ENCODE measurements at places on chromosomes 13 and 19.

DNA sequence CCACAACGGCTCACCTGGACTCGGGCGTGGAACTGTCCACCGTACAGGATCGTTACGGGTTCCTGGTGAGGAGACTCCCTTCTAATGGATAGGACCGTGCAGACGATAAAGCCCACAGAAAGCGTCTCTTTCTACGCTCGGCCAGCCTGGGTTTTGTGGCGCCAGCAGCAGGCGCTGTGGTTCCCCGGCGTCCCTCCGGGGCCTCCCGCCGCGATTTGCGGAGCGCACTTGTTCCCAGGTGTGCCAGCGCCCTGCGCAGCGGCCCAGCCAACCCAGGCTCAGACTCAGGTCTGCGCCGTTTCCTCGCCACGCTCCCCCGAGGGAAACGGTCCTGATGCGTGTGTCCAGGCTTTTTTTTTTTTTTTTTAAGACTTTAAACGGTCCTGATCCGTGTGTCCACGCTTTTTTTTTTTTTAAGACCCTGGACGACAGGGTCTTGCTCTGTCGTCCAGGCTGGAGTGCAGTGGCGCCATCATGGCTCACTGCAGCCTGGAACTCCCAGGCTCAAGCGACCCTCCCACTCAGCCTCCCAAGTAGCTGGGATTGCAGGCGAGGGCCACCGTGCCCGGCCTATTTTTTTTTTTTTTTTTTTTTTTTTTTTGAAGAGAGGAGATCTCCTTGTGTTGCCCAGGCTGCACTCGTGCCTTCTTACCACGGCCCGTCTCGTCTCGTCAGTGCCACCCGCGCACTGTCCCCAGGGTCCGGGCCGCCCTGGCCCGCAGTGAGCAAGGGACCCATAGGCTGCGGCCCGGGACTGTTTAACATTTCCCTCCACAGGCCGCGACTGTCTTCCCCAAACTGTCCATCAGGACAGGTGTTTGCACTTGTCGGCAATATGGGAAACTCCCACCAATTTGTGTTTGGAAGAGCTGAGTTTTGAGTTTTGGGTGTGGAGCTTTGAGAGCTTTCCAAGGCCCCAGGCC, 23.8 kb downstream of the GJA3 start:
- H3K4me1 ChIP-seq, result no peaks in the 10 kb centered on the region
- DNase-seq, result peak; percentile 63
- no peak overlapping the region for H3K27ac ChIP-seq
- no peaks in the 10 kb centered on the region for H3K36me3 ChIP-seq
- H3K4me3 ChIP-seq, result peak overlapping the region; percentile 26

GRCh38 chr13:101499406-101499805, 46.9 kb downstream of the ITGBL1 start:
- no peak overlapping the region for H3K27ac ChIP-seq
- H3K4me1 ChIP-seq, result no peaks in the 10 kb centered on the region
- H3K36me3 ChIP-seq, result no peaks in the 10 kb centered on the region

- no peaks in the 10 kb centered on the region for H3K36me3 ChIP-seq
- no peaks in the 10 kb centered on the region for H3K27me3 ChIP-seq
- no peak for DNase-seq
- H3K4me3 ChIP-seq, result peak overlapping the region; percentile 43
- H3K27ac ChIP-seq, result peak overlapping the region; percentile 76
Observed at GRCh38 chr19:43934055-43934984, 762 bp downstream of the ZNF45 start.

DNA sequence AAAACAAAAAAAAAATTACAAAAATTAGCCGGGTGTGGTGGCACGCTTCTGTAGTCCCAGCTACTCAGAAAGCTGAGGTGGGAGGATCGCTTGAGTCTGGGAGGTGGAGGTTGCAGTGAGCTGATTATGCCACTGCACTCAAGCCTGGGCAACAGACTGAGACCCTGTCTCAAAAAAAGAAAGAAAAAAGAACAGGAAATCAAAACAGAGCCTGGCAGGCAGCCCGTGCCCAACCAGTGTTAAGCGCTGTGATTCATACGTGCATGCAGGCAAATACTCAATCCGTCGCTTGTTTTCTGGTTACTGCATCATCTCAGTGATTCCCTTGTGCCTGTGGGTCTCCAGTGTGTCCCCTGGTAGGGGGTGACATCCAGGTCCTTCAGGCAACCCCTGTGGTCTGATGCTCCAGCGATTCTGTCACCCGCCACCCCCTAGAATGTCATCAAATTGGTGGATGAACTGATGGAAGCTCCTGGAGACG, 18.1 kb downstream of the DDX39A start:
- no peak for DNase-seq
- H3K4me3 ChIP-seq, result no peak overlapping the region
- H3K27ac ChIP-seq, result no peak overlapping the region

- no peaks in the 10 kb centered on the region for H3K4me1 ChIP-seq
- no peak overlapping the region for H3K4me3 ChIP-seq
- no peak for DNase-seq
- H3K27ac ChIP-seq, result peak overlapping the region; percentile 67
- H3K36me3 ChIP-seq, result no peaks in the 10 kb centered on the region
Observed at GRCh38 chr13:79937771-79938216, 403.1 kb downstream of the SPRY2 start.

DNA sequence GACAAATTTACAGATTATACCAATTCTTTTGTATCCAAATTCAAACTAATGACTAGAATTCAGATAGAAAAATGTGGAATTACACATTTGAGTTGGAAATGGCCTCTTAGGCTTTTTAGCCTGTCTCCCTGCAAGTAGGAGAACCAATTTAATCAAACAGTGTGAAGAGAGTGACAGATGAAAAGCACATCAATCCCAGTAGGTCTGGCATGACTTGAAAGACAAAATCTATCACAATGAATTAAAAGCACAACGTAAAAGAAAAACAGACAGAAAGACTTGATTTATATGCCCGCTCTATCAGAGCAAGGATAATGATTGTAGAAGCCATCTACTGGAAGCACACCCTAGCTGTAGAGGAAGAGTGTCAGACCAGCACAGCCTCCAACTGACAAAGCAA, 1084.4 kb upstream of the SPRY2 start:
- no peak for DNase-seq
- H3K4me3 ChIP-seq, result no peak overlapping the region
- no peak overlapping the region for H3K27ac ChIP-seq
- H3K4me1 ChIP-seq, result no peaks in the 10 kb centered on the region

DNA sequence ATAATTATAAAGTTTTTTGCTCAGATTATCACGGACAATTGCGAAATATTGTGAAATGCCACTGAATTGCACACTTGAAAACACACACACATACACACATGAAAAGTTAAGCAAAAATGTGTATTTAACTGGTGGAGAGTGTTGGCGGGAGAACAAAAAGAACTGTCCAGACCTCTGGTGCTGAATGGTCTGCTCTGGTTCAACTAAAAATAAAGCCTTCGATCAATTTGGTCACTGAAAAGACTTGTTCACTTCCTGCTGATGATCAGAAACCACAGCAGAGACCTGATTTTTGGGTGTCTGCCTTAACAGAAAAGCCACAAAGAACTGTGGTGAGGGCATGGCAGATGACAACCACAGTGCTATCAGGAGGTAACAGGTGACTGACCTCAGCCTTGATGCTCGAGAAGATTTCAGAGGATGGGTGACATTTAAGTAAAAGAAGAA, 4.0 kb upstream of the IGFL1 start:
- H3K27me3 ChIP-seq, result no peaks in the 10 kb centered on the region
- H3K4me3 ChIP-seq, result no peak overlapping the region
- no peaks in the 10 kb centered on the region for H3K36me3 ChIP-seq
- H3K27ac ChIP-seq, result no peak overlapping the region

- no peaks in the 10 kb centered on the region for H3K27me3 ChIP-seq
- H3K36me3 ChIP-seq, result no peaks in the 10 kb centered on the region
- no peak for DNase-seq
- no peak overlapping the region for H3K4me3 ChIP-seq
Observed at GRCh38 chr13:25881971-25882451, 169.8 kb downstream of the SHISA2 start.

- H3K4me1 ChIP-seq, result no peaks in the 10 kb centered on the region
- no peak for DNase-seq
- H3K4me3 ChIP-seq, result no peak overlapping the region
- peak overlapping the region; percentile 53 for H3K27ac ChIP-seq
Observed at GRCh38 chr13:48125794-48126228, 30.9 kb upstream of the MED4 start.

GRCh38 chr19:2976609-2977000, 759 bp upstream of the TLE6 start:
- peaks cover 13% of the 10 kb centered on the region for H3K4me1 ChIP-seq
- no peaks in the 10 kb centered on the region for H3K27me3 ChIP-seq
- no peaks in the 10 kb centered on the region for H3K36me3 ChIP-seq
- DNase-seq, result no peak
- H3K27ac ChIP-seq, result no peak overlapping the region

- H3K4me1 ChIP-seq, result no peaks in the 10 kb centered on the region
- no peaks in the 10 kb centered on the region for H3K36me3 ChIP-seq
- no peak overlapping the region for H3K27ac ChIP-seq
- no peaks in the 10 kb centered on the region for H3K27me3 ChIP-seq
- peak; percentile 25 for DNase-seq
Observed at GRCh38 chr19:1650650-1651567, 1.5 kb downstream of the TCF3 start.

DNA sequence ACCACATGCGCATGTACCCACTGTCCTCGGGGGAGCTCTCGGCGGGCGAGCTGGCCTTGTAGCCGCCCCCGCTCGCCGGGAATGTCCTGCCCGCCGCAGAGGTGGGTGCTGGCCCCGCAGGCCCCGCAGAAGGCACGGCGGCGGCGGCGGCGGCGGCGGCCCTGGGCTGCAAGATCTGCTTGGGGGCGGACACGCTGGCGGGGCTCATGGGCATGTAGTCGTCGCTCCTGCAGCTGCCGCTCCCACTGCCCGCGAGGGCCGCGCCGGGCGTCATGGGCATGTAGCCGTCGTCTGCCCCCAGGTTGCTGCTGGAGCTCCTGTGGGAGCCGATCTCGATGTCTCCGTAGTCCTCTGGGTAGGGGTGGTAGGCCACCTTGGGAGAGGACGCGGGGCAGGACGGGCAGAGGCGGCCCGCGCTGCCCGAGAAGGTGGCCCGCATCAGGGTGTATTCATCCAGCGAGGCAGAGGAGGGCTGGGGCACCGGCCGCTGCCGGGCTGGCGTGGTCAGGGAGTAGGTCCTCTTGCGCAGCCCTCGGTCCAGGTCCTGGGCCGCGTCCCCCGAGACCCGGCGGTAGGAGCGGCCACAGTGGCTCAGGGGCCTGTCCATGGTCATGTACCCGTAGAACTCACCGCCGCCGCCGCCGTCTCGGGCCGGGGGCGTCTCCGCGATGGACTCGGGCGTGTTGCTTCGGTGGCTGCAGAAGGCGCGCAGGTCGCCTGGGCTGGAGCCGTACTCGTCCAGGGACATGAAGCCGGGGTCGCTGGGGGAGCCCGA, 2.4 kb downstream of the IRS2 start:
- H3K4me1 ChIP-seq, result peaks cover 9% of the 10 kb centered on the region
- peak overlapping the region; percentile 84 for H3K4me3 ChIP-seq
- peak; percentile 36 for DNase-seq
- no peaks in the 10 kb centered on the region for H3K27me3 ChIP-seq
- H3K27ac ChIP-seq, result no peak overlapping the region
- no peaks in the 10 kb centered on the region for H3K36me3 ChIP-seq

- no peak overlapping the region for H3K4me3 ChIP-seq
- H3K27me3 ChIP-seq, result no peaks in the 10 kb centered on the region
- H3K36me3 ChIP-seq, result no peaks in the 10 kb centered on the region
- no peak overlapping the region for H3K27ac ChIP-seq
Observed at GRCh38 chr13:77810430-77810829, 108.2 kb downstream of the EDNRB start.

GRCh38 chr19:18266771-18267686, 7.2 kb downstream of the IQCN start:
- H3K27me3 ChIP-seq, result no peaks in the 10 kb centered on the region
- no peak for DNase-seq
- no peak overlapping the region for H3K4me3 ChIP-seq
- no peaks in the 10 kb centered on the region for H3K36me3 ChIP-seq
- no peaks in the 10 kb centered on the region for H3K4me1 ChIP-seq

GRCh38 chr13:73162912-73163911, 104.4 kb downstream of the KLF5 start:
- H3K4me1 ChIP-seq, result no peaks in the 10 kb centered on the region
- H3K27ac ChIP-seq, result no peak overlapping the region
- H3K27me3 ChIP-seq, result no peaks in the 10 kb centered on the region
- no peak overlapping the region for H3K4me3 ChIP-seq

DNA sequence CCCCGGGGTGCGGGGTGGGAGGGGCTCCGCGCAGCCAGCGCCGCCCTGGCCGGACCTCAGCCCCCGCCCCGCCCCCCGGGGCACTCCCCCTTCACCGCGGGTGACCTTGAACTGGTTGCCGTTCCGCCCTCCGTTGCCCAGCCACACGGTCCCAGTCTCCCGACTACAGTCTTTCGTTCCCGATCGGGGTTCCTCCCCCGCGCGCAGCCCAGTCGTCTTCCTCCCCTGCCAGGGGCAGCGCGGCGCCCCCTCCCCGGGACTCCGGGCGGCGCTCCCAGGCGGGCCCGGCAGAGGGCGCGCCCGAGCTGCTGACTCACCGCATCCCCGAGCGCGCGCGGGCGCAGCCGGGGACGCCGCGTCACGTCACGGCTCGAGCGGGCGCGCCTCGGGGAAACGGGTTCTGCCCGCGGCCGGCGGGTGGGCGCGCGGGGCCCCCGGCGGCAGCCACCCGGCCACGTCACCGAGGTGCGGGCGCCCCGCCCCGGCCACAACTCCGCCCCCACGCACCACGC, 459 bp downstream of the MIDN start:
- peaks cover 1% of the 10 kb centered on the region for H3K36me3 ChIP-seq
- H3K4me1 ChIP-seq, result peaks cover 33% of the 10 kb centered on the region
- DNase-seq, result peak; percentile 91
- H3K4me3 ChIP-seq, result peak overlapping the region; percentile 89
- H3K27me3 ChIP-seq, result no peaks in the 10 kb centered on the region
- H3K27ac ChIP-seq, result peak overlapping the region; percentile 95

GRCh38 chr13:106989876-106990275, 421.9 kb upstream of the ARGLU1 start:
- H3K4me1 ChIP-seq, result no peaks in the 10 kb centered on the region
- H3K4me3 ChIP-seq, result no peak overlapping the region
- DNase-seq, result no peak
- H3K27me3 ChIP-seq, result no peaks in the 10 kb centered on the region
- H3K27ac ChIP-seq, result no peak overlapping the region

DNA sequence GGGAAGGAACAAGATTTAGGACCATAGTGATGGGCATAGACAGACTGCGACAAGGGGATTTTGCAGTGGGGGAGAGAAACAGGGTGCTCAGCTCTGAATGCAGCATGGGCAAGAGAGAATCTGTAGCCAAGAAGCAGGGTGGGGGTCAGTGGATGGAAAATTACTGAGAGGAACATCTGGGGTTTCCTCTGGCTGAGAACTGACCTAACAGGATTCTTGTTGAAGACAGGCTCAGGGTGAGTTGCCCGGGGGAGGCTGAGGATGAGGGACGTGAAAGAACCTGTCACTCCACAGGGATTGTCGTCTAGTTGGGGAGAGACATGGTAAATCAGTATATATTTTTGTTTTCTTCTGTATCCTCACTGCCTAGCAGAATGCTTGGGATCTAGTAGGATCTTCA, 118.7 kb upstream of the PEG3 start:
- H3K4me1 ChIP-seq, result no peaks in the 10 kb centered on the region
- no peaks in the 10 kb centered on the region for H3K27me3 ChIP-seq
- no peak overlapping the region for H3K27ac ChIP-seq
- DNase-seq, result no peak
- no peak overlapping the region for H3K4me3 ChIP-seq
- H3K36me3 ChIP-seq, result no peaks in the 10 kb centered on the region
